ENCODE measurements at places on chromosomes 12 and 14.

- DNase-seq, result peak; percentile 53
These were observed 1.1 kb downstream of the LRP6 start for GRCh38 chr12:12265571-12266388.

DNA sequence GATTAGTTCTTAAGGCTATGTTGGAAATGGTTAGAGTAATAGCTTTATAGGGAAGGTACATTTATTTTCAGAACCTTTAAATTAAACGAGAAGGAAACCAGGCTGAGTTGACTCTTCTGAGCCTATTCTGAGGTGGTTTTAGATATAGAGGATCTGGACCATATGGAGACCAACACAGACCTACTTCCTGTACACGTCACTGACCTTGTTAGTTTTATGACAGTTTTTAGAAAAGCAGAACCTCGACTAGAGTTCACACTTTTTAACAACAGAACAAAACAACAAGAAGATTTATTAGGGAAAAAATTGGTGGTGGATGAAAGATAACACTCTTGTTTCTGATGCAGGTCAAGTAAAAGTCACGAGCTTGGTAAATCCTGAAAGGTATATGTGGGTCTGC is 107.1 kb downstream of the NPAS3 start:
- no peak for DNase-seq

GRCh38 chr14:61670576-61670975 is 24.7 kb upstream of the HIF1A start:
- no peak for DNase-seq

DNA sequence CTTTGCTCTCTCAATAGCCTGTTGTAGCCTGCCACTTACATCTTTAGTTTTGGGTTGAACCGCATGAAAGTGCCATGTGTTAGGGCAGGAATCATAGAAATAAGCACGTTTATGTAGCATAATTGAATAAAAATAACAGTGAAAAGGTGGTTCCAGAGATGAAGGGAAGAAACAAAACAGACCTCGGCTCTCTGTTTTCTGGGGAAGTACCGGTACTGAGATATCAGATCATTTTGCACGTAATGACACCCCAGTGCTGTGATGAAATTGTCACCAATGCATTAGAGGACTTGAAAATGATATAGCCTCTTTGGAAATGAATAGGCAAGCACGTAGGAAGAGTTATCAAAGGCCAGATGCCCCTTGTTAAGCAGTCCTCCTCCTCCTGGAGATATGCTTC is 42.5 kb upstream of the DLK1 start:
- DNase-seq, result no peak

DNA sequence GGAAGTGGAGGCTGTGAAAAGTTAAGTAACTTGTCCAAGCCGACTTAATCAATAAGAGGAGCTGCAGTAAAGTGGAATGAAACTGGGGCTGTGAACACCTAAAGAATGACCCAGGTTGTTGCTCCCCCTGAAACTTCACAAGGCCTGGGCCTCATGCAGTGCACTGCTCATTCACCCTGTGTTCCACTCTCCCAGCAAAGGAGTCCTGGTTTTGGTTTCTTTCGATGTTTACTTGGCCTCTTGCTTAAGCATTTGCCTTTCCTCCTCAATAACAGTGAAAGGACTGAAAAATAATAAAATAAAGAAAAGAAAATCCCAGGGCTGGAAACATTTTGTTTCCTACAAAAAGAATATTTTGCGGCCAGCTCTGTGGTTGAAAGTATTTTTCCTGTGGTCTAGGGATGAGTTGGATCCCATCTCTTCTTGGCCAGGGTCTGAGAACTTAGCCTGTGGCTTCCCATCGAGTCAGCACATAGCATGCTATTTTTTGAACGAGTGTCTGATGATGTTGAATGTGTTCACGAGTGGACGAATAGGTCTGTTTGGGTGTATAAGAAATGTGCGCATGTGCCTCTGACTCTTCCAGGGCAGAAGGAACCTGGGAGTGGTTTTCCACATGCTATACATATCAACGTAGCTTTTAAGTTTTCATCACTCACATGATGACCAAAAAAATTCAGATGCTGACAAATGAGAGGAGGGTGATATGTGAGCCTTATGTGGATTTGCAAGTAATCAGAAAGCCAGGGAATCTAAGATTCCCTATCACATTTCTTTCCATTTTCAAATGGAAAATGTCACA is 349.8 kb downstream of the ZFP36L1 start:
- DNase-seq, result no peak

DNA sequence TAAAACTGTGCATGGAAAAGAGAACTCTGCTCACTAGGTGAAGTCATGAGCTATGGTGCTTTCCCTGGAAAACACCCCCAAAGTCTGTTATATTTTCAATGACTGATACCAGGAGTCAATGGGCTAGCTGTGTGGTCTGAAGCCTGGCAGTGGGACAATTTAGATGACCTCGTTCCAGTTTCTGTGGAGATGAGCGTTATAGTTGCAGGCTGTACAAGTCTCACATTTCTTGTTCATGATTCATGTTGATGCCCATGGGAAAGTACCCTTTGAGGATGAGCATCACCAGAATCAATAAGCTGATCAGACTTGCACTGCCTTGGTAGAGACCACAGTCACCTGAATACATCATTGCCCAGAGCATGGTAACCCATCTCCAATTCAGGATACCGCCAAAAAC is 70.7 kb downstream of the NOVA1 start:
- no peak for DNase-seq

DNA sequence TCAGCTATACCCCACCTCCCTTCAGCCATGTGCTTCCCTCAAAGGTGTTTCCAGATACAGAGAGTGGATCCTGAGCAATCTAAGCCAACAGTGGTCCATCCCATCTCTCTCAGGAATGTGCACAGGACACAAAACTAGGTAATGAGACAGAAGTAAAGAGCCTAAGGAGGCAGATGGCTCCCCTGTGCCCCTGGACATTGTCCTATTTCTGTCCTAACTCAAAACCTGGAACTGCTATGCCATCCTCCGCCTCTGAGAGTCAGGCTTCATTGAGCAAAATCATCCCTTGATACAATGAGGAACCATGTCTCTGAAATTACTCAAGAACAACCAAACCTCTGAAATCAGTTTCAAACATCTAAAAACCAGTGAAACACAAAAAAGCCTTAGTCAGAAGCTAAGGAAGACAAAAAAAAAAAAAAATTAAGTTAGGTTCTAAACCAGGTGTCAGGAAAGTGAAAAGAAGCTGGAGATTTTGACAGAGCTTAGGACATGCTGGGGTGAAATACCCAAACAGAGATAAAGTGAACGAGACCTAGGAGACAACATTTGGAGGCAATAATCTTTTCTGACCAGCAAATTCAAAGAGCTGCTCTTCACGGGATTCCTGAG is 200.3 kb upstream of the PLEKHG7 start:
- no peak for DNase-seq

- DNase-seq, result no peak
These were observed 121.2 kb downstream of the PRICKLE1 start for GRCh38 chr12:42468341-42468821.

DNA sequence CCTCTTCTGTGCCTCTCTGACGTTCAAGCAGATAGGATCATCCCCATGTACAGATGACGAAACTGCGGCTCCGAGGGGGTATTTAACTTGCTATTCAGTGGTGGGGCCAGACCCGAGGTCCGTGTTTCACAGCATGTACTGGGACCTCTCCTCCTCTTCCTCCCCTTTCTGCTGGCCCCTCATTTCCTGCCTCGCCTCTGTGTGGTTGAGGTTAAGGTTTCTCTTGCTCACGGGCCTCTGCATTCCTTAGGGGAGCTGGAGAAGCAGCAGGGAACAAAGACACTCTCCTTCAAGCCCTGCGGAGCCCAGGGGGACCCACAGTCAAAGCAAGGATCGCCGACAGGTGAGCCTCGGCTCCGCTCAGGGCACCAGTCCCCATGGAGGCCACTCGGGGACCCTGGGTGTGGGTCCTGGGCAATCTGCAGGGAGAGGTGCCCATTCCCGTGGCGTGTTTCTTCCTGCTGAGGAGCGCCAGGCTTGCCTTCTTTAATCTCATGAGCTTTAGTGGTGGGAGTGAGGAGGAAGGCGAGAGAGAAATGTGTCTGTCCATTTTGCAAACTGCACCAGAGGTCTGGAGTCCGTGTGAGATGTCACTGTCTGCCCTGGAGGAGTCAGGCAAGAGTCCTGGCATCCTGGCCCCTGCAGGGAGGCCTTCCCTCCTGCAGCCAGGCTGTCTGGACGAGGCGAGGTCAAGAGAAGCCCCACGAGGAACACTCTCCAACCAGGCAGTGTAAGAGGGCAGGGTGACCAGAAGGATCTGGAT is 45.0 kb downstream of the SLC6A12 start:
- no peak for DNase-seq

- DNase-seq, result no peak
These were observed 145.7 kb upstream of the PLEKHA5 start for GRCh38 chr12:18983854-18984253.

DNA sequence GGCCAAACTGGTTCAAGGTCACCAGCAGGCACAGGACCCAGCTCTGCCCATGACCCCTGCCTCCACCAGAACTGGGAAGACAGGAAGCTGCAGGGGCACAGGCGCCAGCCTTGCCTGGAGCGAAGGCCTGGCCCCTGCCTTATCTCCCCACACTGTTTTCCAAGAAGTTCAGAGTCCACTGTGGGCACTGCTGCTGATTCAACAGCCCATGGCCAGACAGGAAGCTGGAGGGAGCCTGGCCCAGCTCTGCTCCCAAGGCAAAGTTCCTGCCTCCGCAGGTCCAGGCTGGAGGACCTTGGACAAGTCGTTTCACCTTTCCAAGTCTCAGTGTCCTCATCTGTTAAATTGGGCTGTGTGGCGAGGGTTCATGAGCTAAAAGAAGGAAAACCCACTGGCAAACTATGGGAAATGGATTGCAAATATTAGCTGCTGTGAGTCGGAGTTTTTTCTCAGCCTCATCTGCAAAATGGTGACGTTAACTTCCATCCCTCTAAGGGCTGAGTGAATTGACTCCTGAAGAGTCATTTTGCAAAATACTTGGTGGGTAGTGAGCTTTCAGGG is 1.2 kb downstream of the PHETA1 start:
- no peak for DNase-seq

DNA sequence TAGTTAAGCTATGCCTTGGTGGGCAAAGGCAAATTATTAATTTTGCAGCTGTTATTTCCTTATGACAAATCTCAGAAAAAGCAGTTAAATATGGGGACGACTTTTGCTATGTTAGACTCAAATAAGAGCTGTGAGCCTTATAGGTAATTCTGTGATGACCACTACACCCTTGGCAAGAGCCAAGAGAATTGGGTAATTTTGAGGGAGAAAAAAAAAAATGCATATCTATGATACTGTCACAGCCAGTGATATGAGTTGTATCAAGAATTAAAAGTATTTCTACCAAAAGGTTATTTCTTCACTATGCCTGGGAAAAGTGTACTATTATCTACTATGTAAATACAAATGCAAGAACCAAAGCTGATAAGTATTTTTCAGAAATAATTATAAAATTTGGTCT is 43.9 kb downstream of the SCAF11 start:
- DNase-seq, result no peak

GRCh38 chr12:12823811-12824210 is 10.7 kb downstream of the DDX47 start:
- DNase-seq, result no peak

DNA sequence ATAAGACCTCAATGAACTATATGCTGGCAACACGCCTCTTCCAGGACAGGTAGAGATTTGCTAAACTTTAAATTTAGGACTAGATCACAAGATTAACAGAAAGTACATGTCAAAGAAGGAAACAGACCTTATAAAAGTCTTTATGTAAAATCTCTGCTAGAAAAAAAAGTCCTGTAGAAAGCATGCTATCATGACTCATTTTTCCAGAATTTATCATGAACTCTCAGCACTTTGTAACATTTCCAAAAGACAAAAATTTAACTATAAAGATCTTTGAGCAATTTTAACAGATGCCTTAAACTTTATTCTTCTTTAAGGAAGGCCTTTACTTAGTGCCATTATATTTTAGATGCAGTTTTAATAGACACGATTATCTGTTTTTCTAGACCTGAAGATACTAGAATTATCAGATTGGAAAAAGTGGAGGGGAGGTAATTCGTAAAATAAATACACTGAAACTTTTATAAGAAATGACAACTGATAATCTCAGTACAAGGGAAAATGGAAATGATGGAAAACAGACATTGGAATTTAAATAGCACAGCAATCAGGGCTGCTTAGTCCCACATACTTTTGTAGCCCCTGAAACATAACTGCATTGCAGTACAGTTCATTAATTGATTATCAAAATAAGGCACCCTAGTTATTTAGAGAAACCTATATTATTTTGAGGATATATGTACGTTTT is 92.0 kb downstream of the TTLL5 start:
- no peak for DNase-seq

- no peak for DNase-seq
These were observed 34.2 kb downstream of the ZFYVE21 start for GRCh38 chr14:103749860-103750259.

- peak; percentile 56 for DNase-seq
These were observed 24.6 kb downstream of the SINHCAF start for GRCh38 chr12:31301311-31301710.

- DNase-seq, result no peak
These were observed 160.6 kb downstream of the ANO4 start for GRCh38 chr12:100955139-100955538.

- DNase-seq, result no peak
These were observed 45.8 kb downstream of the NEUROD4 start for GRCh38 chr12:55065535-55065934.

DNA sequence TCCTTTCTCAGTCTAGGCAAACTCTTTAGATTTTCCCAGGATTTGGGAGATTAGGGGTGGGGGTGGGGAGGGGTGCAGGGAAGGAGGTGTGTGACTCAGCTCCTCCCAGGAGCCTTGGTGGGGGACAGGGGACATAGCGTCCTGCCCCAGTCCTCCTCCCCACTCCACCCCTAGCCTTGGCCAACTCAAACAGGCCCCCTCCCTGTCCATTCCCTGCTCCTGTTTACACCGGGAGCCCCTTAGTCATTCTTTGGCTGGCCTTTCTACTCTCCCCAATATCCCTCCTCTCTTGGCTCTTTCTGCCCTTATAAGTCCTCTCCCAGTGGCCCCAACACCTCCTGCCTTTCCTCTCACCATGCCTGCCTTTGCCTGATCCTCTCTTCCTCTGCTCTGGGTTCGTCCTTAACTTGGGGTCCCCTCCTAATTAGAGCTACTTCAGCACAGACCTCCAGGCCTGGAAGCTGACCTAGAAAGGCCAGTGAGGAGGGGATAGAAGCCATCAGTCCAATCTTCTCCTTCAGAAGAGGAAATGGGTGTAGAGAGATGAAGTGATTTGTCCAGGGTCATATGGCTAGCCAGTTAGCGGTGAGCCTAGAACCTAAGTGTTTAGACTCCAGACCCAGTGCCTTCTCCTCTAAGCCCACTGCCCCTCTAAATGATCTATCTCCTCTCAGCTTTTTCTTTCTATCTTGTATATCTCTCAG is 2.3 kb upstream of the ITGA5 start:
- no peak for DNase-seq

GRCh38 chr12:99281277-99281676 is 366.3 kb upstream of the GARIN6 start:
- no peak for DNase-seq

GRCh38 chr14:71485833-71486232 is 446.4 kb upstream of the RGS6 start:
- no peak for DNase-seq
